ENCODE measurements at places on chromosomes 3 and 15.

GRCh38 chr15:33518421-33518820 lies 207.7 kb downstream of the RYR3 start:
- no peak for DNase-seq

- DNase-seq = peak; percentile 21
These were observed at the start of gene P2RY1 for GRCh38 chr3:152834776-152835600. Gene P2RY1, plus strand, starts transcription at chr3:152835131. Its CDS starts 652 bp downstream, at chr3:152835783.

DNA sequence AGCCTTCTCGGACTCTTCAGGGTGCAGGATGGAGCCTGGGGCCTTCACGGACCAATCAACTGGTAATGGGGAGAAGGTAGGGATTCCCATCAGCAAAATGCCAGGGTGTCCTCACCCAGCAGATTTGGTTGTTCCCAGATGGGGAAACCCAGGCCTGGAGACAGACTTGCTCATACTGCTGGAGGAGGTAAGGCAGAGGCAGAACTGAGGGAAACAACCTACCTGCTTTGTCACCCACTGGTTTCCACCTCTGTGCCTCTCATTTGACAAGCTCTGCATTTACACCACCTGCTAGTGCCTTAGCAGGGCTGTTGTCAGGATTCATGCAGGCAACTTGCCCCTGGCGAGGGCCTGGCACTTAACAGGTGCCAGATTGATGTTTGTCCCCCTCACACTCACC lies 15.9 kb downstream of the RHCG start:
- no peak for DNase-seq

GRCh38 chr3:74214286-74214685 lies 400.2 kb downstream of the CNTN3 start:
- DNase-seq = no peak

DNA sequence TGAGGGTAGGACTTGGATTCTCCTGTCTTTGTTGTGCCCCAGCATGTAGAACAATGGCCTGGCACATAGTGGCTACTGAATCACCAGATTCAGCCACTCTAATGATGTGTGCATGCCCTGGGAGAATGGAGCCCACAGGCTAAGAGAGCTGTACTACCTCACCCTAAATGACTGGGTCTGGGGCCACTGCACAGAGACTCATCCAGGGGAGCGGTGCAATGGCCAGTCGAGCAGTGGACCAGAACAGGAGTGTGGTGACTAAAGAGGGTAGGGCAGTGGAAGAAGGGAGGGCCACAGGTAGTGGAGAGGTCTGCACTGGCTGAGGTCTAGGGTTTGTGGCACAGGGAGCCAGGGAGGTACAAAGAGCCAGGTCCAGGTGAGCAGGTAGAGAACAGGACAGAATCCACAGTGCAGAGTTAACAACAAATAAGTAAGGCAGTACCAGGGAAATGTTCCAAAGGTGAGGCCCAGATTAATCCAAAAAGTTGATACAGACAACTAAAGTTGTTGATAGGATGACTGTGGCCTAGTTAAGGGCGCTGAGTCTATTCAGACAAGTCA lies 142.7 kb upstream of the ATP11B start:
- no peak for DNase-seq

All from NCI-H1930 (cell line).